ENCODE measurements at places on chromosomes 2 and 18. TPM values are rescaled to one million over a fixed set of nuclear protein-coding genes. Genes with fewer than 3 reads are reported as not detected.

- DNase-seq: no peak
Measured at GRCh38 chr2:238150686-238151085, 8.1 kb upstream of the ERFE start.

GRCh38 chr2:71361631-71362030 is 30.0 kb downstream of the ZNF638 start:
- DNase-seq: no peak

GRCh38 chr2:206856513-206856912 is 82.8 kb upstream of the CPO start:
- no peak for DNase-seq

- DNase-seq: no peak
Measured at GRCh38 chr2:111919794-111920608, 21.6 kb downstream of the MERTK start.

DNA sequence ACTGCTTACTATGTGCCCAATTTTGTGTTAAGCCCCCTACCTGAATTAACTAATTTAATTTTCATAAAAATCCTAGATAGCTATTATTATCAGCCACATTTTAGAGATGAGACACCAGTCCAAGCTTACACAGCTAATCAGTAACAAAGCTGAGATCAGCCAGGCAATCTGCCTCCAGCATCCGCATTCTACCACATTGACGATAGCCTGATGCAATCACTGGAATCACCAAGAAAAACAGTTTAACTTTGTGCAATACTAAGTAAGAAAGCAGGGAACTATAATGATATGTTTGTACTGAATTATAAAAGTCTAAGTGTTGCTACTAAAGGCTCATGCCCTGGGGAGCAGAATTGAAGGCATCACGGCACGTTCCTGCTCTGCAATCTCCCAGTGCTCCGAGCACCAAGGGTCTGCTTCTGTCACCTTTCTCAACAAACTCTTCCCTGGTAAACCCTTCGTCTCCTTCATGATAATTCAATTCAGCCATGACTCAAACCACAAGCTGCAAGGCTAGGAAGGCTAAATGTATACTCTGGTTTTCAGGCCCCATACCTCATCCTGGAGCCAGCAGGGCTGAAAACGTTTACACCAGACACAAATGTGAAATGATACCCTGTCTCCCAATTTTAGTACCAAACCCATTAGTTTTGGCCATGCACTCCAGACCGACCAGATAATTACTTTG is 19.4 kb downstream of the KANSL3 start:
- no peak for DNase-seq

- no peak for DNase-seq
Measured at GRCh38 chr2:714005-714741, 37.0 kb upstream of the TMEM18 start.

Gene ALKAL2
- polyA plus RNA-seq: 14.5 TPM

Gene RAB27B
- polyA plus RNA-seq: 0.90 TPM
